ENCODE measurements at places on chromosomes 1 and 21.

DNA sequence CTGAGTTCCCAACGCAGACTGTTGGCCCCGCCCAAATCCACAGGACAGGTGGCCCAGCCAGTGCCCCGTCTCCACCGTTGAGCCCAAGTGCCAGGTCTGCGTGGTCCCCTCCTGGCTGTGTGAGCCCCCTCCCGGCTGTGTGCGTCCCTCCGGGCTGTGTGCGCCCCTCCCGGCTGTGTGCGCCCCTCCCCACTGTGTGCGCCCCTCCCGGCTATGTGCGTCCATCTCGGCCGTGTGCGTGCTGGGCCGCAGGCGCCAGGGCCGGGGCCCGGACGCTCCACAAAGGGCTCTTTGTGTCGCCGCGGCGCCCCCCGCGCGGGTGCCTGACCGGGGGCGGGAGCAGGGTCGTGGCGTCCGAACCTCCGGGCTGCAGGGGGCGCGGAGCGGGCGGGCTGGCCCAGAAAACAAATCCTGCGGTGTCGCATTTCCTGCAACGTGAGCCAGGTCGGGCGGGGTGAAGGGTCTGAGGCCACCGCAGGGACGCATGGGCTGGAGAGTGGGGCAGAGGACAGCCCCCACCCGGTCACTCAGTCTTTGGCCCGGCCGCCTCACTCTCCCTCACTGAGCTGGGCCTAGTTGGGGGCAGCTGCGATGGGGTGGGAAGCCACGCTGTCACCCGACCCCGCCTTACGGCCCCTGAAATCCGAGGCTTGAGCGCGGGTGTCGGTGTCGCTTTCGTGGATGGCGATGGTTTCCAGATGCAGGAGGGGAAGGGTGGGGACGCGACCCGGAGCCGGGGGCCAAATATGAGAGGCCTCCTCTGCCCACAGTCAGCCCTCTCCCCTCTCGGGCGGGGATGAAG, 18.8 kb downstream of the TNFRSF25 start:
- DNase-seq, result no peak

DNA sequence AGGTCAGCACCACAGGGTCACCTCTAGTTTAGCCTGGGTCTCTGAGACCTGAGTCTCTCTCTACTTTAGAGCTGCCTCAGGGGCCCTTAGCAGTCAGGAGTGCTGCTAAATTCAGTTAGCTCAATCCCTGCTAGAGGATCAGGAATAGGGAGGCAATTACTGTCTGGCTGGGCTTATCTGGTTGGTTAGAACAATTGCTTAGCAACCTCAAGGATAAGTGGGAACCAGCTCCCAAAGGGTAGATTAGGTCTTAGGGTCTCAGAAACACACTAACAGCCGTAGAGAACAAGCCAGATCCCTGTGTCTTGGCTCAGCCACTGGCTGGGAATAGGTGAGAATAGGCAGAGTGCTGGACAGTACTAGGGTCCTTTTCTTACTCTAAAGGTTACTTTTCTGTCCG, 7.7 kb downstream of the PM20D1 start:
- no peak for DNase-seq

- DNase-seq, result no peak
These were observed 66.0 kb upstream of the SCYL3 start for GRCh38 chr1:169959686-169960085.

- DNase-seq, result no peak
These were observed 114.7 kb downstream of the APP start for GRCh38 chr21:26055841-26056264.

DNA sequence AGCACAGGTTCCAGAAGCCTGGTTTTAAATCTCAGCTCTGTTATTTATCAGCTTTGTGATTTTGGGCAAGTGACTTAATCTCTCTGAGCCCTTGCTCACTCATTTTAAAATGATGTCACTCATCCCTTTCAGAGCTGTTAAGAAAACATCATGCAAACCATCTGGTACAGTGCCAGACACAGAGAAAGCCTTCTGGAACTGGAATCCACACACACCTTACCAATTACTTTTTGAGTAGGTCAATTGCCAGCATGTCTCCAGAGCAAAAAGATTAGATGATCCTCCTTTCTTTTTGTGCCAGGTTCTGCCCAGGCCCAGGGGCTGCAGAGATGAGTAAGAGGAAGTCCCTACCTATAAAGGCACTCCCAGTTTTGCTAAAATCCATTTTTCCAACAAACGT, 61.3 kb downstream of the ROR1 start:
- DNase-seq, result no peak

DNA sequence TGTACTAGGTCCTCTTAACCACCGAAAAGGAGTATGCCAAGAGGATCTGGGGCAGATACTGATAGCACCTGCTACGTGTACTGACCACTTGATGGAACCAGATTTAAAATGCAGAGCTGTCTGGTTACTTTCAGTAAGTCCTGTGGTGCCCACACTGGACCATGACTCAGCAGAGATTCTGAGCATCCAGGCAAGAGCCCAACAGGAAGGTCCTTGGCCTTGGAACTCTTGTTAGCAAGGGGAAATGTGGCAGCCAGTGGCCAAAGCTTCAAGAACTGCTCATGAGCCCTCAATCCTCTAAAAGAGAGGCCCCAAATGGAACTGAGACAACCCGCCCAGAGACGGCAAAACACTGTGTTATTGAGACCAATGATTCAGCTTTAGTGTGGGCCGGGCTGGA, 4.2 kb upstream of the GJB5 start:
- DNase-seq, result no peak

DNA sequence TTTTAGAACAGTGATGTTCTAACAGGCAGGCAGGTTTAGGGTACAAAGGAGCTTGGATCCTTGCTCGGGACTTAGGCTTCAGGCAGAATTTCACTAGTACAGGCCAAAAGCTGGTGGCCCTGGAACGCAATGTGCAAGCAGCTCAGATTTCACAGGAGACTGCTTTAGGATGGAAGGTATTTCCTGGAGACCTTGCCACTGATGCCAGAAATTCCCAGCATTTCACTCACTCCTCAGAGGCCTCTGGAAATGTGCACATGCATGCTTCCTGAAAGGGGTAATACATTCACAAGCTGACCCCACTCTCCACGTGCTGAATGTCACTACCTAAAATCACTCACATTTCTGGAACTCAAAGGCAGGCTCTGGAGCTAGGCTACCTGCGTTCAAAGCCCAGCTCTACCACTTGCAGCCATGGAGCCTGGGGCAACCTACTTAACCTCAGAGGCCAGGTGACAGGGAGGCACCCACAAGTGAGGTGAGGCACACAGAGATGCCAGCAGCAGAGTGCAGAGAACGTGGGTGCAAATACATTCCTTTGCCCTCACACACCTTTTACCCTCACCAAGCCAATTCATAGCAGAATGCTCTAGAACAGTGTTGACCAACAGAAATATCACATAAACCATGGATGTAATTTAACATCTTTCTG, 56.5 kb downstream of the CDC7 start:
- no peak for DNase-seq

GRCh38 chr1:101175886-101176285, 60.9 kb upstream of the S1PR1 start:
- DNase-seq, result no peak

DNA sequence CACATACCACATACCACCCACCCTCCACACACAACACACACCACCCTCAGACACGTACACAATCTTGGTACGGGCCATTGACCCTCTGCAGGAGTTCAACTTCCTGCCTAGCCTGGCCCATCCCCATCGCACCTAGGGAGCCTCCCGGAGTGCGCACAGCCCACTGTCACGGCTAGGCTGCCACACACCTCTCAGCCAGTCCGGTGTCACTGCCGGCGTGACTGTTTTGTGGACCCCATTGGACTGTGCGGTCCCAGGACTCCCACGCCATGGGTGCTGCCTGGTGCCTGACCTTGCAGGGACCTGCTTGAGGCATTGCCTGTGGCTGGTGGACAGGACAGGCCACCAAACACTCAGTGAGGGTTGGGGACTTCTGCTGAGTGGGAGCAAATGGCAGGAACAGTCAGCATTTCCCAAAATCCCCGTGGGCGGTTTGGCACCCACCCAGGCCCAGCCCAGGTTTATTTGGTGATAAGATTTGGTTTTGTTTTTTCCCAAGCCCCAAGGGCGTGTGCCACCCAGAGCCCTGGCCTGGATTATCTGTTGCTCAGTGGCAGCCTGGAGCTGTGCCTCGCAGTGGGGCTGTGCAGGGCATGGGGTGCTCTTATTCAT, 27.7 kb downstream of the RAB7B start:
- DNase-seq, result no peak

DNA sequence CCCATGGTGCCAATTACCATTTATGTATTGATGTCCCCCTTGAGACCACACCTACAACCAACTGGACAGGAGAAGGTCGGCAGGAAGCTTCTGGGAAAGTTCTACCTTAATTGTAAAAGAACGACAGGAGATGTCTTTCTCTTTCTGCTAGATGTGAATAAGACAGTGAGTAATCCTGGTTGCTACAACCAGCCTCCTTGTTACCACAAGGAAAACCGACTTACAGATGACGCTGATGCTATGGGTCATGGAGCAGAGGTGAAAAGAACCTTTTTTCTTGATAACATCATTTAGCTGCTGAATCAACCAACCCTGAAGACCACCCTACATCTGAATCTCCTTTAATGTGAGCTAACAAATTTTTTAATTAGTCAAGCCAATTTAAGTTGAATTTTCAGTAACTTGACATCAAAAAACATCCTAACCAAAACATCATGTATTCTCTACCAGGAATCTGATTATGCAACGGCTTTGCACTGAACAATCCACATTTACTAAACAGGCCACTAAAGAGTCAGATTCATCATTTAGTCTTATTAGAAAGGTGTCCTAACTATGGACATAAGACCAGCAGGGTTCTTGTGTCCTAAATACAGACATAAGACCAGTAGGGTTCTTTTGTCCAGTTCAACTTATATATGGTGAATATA, 23.0 kb downstream of the RGS2 start:
- no peak for DNase-seq

GRCh38 chr1:27237112-27237511, 2.7 kb downstream of the WDTC1 start:
- no peak for DNase-seq

DNA sequence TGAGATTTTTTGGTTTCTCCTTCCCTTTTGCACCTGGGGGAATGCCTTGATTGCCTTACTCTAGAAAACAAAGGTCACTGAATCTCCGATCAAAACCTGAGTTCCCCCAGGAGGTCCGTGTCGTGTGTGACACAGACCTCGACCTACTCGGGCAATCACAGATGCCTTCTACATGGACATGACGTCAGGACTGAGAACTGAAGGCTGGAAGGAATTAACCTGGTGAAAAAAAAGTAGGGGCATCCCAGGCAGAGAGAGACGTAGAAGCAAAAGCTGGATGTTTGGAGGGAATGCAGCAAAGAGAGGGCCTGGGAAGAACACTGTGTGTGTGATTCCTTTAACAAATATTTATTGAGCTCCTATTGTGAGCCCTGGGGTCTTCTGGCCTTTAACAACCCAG, 178.0 kb downstream of the PRDM2 start:
- DNase-seq, result no peak

- DNase-seq, result no peak
These were observed 58.0 kb downstream of the PGM1 start for GRCh38 chr1:63651161-63651701.

- DNase-seq, result no peak
These were observed 219.4 kb downstream of the SLC35F3 start for GRCh38 chr1:234123867-234124266.

DNA sequence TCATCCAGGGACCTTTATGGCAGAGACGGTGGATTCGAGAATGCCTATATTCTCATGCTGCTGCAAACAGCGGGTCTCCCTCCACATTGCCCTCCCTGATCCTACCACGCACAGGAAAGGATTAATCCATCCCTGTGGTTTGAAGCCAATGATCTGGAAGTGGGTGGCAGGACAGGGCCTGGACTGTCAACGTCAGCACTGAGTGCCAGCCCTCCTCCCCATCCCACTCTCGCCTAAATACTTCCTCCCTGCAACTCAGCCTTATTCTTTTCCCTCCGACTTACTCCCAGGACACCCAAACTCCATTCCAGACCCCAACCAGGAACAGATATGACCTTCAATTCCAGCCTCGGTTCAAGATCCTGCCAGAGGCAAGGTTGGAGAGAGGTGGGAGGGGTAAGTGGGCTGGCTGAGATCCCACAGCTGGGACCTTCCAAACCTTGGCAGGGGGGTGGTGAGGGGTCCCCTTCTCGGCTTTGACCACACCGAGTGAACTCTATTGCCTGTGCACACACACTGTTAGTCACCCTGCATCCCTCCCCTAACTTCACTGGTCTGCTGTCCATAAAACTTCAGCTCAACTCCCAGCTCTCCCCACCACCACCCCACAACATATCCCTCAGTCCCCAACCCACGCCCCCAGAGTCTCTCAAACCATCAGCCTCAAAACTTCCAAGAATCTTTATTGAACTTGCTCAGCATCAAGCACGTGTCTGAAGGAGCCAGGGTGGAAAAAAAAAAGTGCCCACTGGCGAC, 2.4 kb upstream of the S100A5 start:
- DNase-seq, result no peak

GRCh38 chr1:7218210-7218832, 433.1 kb downstream of the CAMTA1 start:
- no peak for DNase-seq

GRCh38 chr1:4002741-4003140, 102.7 kb upstream of the C1orf174 start:
- no peak for DNase-seq

DNA sequence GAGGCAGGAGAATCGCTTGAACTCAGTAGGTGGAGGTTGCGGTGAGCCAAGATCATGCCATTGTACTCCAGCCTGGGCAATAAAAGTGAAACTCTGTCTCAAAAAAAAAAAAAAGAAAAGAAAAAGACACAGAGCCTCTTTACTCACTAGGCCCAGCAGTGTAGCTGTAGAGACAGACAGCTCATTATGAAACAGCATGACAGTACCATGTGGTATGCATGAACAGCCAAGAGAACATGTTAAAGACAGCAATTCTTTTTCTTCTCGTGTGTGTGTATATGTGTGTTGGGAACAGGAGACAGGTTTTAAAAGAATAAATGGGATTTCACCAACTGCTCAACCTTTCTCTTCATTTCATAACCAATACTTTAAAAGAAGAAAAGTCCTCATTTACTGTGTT, 118.8 kb downstream of the PIK3R3 start:
- no peak for DNase-seq

DNA sequence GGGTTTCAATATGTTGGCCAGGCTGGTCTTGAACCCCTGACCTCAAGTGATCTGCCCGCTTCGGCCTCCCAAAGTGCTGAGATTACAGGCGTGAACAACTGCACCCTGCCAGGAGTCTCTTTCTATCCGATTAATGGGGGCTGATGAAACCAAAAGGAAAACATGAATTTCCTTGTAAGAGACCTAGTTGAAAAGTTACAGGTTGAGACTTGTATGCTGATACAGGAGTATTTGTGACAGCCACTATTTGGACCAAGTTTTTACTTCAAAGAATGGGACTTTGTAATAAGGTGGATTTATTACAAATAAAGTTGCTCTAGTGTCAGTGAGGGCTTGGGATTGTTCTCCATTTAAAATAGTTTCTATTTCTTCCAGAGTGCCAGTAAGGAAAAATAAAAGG, 43.6 kb upstream of the TMEM61 start:
- DNase-seq, result no peak

DNA sequence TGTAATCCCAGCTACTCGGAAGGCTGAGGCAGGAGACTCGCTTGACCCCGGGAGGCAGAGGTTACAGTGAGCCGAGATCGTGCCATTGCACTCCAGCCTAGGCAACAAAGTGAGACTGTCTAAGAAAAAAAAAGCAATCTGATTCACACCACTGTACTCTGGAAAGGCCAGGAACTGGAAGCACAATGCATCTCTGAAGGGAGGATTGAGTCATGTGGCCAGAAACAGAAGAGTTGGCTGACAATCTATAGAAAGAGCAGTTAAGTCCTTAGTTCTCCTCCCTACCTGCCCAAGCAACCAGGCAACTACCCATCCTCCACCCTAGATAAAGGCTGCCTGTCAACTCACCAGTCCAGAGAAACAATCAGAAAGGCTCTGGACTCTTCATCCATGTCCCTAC, 45.9 kb downstream of the PIK3R3 start:
- DNase-seq, result no peak

- no peak for DNase-seq
These were observed 4.6 kb downstream of the FCRLB start for GRCh38 chr1:161725908-161726472.

All from cortex of kidney (tissue), 1 donor.